ENCODE measurements at places on chromosomes 4 and X. TPM values are rescaled to one million over a fixed set of nuclear protein-coding genes. Genes with fewer than 3 reads are reported as not detected.

DNA sequence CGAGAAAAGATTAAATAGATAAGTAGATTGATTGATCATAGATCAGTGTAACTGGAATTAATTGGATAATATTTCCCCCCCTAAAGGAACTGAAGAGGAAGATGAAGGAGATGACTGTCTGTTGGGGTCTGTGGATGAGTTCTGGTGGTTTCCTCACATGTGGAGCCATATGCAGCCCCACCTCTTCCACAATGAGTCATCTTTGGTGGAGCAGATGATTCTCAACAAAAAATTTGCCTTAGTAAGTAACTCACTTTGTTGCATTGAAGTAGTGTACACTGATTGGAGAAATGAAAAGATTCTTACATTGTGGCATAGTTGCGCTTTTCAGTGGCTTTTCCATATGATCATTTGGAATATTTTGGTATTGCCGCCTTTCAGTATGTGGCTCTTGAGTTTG, 80.4 kb downstream of the NDST3 start:
- H3K4me1 ChIP-seq: no peaks in the 10 kb centered on the region
- DNase-seq: no peak
- no peak overlapping the region for H3K27ac ChIP-seq
- H3K4me3 ChIP-seq: no peak overlapping the region

DNA sequence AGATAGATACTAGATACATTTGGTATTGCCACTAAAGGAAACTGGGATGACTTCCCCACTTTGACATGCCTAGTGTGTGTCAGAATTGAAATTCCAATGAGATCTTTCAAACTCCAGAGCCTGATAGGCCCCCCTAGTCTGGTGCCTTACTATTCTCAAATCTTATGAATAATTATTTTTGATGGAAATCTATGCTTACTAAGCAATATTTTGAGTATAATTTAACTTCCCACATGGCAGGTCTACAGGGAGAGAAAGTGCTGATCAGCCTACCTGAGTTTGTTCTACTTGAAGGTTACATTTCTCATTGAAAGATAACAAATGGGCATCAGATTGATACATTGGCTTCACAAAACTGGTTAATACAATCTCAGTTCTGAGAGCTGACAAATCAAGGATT, 415.7 kb upstream of the BOD1L1 start:
- no peak overlapping the region for H3K4me3 ChIP-seq
- no peak for DNase-seq
- no peaks in the 10 kb centered on the region for H3K4me1 ChIP-seq
- no peaks in the 10 kb centered on the region for H3K27me3 ChIP-seq

NSUN7 gene
- 21.8 TPM for total RNA-seq

DUSP9 gene
- not detected for total RNA-seq

DTHD1 gene
- 0.54 TPM for total RNA-seq

Measured in thoracic aorta (tissue), 2 donors.